ENCODE measurements at places on chromosomes 16 and 17. TPM values are rescaled to one million over a fixed set of nuclear protein-coding genes. Genes with fewer than 3 reads are reported as not detected.
A peak's percentile ranks its signal among the peaks of the same experiment; 100 is the strongest.

CACNA1H gene
- polyA plus RNA-seq: 2.1 TPM

CACNG3 gene
- polyA plus RNA-seq: not detected

GPR179 gene
- polyA plus RNA-seq: not detected

GCGR gene
- not detected for polyA plus RNA-seq

CCDC200 gene
- not detected for polyA plus RNA-seq

BOLA2B gene
- 17.5 TPM for polyA plus RNA-seq

LGALS9B gene
- polyA plus RNA-seq: not detected

CORO1A gene
- 4.2 TPM for polyA plus RNA-seq

MYLK3 gene
- polyA plus RNA-seq: 0.11 TPM

TEX19 gene
- 0.04 TPM for polyA plus RNA-seq

CACNG1 gene
- polyA plus RNA-seq: not detected

TBX2 gene
- 22.0 TPM for polyA plus RNA-seq

- DNase-seq: no peak
Measured at GRCh38 chr16:79970551-79971236, 370.2 kb upstream of the MAF start.

DNA sequence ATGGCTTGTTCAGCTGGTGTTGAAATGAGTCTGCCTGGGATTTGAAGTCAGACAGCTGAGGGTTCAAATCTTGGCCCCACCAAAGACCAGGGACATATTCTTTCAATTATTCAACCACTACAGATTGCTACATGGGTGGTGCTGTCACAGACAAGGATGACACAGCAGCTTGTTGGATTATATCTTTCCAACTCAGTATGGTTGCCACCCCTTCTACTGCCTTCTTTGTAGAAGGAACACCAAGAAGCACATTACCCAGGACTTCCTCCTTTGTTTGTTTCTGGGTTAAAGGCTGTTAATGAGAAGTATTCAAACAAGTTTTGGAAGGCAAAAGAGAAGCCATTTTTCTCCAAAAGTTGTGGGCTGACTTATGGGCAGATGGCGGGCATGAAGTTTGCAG, 78.6 kb downstream of the COPRS start:
- no peak for DNase-seq

DNA sequence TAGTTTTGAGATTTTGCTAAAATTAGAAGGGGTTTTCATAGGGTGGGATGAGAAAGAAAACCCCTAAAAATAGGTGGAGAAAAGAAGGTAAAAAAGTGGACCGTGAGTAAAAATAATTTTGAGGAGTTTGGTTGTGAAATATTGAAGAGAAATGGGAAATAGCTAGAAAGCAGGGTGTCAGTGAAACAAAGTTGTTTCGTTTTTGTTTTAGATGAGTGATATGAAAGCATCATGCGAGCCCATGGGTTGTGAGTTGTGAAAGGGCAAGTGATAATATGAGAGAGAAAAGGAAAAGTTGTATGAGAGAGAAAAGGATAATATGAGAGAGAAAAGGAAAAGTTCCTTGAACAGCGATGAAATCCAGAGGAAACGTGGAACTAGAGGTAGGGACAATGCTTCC, 7.3 kb upstream of the SMIM36 start:
- DNase-seq: no peak

DNA sequence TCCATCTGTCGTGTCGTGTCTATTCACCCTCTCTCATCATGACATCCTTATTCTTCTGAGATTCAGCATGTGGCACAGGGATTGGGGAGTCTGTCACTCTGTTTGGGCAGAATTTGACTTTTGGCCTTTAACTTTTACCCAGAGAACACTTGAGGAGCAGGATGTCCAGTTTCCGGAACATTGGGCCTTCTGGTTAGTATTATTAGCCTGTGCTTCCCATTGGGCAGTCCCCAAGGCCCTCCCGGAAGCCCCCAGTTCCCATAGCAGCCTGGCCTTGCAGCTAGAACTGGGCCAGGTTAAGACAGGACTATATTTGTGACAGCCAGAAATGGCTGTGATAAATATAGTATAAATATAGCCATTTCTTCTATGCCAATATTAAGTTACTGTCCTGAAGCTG, 9.6 kb downstream of the SCN4A start:
- DNase-seq: no peak

- no peak for DNase-seq
Measured at GRCh38 chr17:62625870-62626200, 1.6 kb upstream of the MRC2 start.

- DNase-seq: no peak
Measured at GRCh38 chr16:27273330-27273669, 4.7 kb upstream of the NSMCE1 start.

DNA sequence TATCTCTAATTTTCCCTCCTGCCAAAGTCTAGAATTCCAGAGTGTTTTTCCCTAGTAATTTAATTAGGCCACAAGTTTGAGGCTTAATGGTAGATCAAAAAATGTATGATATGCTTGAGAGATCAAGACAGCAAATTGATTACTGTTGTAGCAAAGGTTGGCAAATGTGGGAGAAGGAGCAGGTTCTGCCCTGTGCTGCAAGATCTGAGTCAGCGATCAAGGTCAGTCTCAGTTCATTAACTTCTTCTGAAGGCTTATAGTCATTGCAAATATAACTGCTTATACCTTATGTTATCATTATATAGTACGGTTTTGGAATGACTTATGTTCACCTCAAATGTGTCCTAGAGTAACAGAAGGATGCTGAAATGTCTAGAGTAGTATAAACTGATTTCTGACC, 231.1 kb upstream of the TBX2 start:
- no peak for DNase-seq

- no peak for DNase-seq
Measured at GRCh38 chr16:75282466-75283281, 31.2 kb upstream of the BCAR1 start.

DNA sequence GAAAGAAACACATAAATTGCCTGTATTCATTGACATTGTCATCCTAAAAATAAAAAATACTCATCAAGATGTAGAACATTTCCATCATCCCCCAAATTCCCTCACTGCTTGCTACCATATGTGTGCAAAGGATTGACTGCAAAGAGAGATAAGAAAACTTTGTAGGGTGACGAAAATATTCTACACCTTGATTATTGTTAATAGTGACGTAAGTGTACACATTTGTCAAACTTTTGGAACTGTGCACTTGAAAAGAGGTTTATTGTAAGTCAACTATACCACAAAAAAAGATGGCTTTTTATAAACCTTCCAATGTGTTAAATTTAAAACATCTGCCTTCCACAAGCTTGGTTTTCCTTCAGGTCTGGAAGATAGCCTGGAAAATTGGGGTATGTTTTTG, 359.5 kb downstream of the CDH8 start:
- no peak for DNase-seq

- DNase-seq: no peak
Measured at GRCh38 chr17:22669721-22670120, 977.4 kb downstream of the KCNJ18 start.

- no peak for DNase-seq
Measured at GRCh38 chr17:72590882-72591281, 470.1 kb downstream of the SOX9 start.

GRCh38 chr17:7249214-7249613, 2.3 kb downstream of the CTDNEP1 start:
- DNase-seq: no peak

GRCh38 chr16:71761097-71761496, 36.6 kb upstream of the PHLPP2 start:
- no peak for DNase-seq

GRCh38 chr16:54931120-54932014, 702 bp downstream of the IRX5 start:
- no peak for DNase-seq

DNA sequence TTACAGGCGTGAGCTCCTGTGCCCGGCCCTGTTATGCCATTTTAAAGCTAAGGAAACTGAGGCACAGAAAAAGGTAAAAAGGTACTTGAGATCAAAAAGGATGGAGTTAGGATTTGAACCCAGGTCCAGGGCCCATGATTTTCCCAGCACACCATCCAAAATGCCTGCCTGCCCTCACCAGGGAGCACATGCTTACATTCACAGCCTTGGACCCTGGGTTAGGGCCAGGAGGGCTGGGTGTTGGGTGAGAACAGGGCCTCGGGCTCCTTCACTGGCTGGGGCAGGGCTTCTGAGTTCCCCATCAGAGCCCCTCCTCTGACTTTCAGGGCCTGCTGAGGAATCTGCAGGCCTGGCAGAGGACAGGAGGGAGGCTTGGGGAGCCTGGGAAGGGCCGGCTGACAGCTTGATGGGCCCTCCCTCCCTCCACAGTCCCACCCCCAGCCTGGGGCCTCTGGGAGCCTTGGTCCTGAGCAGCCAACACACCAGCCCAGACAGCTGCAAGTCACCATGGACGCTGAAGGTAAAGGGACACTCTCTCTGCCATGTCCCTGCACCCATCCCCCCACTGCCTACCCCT, at the start of gene QPRT:
QPRT (plus strand) TSS at position 490 of the 577 bp plus-strand sequence; CDS start at position 508, 18 bp downstream.
- no peak for DNase-seq

DNA sequence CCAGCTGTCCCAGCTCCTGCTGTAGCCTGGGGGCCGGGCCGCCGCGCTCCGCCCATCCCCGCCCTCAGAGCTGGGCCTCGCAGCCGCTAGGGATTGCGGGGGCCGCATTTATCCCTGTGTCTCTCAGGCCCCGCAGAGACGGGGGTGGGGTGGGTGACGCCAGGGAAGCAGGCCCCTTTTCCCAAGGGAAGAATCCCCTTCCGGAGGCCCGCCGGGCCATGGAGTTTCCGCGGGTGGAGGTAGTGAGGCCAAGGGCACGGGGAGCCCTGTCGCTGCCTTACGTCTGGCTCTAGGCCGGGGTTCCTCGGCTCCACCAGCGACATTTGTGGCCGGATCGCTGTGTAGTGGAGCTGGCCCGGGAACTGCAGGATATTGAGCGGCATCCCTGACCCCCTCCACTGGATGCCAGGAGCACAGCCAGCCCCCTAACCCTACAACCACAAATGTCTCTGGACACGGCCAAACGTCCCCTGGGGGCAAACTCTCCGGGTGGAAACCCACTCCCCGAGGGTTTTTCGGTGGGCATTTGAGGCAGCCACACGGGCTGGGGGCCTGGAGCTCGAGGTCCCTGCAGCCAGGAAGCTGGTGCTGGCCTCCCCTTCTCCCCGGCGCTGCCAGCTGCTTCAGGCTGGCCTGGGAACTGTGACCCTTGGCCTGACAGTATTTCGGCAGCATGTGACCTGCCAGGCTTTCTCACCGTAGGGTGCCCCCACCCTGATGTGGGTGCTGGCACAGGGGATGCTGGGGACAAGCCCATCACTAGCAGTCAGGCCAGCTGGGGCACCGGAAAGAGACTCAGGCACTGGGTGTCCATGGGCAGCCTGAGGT, 12.0 kb upstream of the CD300A start:
- peak; percentile 4 for DNase-seq

- DNase-seq: no peak
Measured at GRCh38 chr17:34987232-34987631, 6.9 kb downstream of the LIG3 start.

DNA sequence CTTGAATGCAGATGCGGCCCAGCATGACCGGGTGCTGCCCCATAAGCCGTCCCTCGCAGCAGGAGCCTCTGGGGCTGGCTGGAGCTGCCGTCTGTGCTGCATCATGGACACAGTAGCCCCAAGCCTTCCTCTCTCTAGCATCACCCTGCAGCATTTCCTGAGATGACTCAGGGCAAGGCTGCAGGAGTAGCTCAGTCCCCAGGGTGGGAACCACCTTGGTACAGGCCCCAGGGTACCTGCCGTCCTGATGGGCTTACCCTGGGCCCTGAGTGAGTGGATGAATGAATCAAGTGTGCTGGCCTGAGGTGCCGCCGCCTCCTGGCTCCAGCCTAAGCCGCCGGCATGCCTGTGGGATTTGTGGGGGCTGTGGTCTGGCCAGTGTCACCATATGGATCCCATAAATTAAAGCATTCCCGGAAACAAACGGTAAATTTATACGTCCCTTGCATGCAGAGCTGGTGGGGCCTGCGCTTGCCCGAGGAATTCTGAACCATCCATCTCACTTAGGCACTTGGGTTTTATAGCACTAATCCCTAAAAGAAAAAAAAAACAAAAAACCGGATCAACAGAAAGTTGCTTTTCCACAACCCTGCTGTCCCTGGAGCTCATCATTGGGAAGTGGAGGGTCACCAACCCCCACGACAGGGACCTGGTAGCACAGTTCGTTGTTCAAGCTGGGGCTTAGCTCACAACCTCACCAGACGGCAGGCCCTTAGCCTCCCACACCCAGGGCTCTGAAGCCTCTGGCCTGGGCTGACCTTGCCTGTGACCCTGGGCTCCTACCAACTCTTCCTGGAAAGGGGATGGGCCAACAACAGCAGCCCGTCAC, 242.6 kb upstream of the CIBAR2 start:
- DNase-seq: peak; percentile 84

DNA sequence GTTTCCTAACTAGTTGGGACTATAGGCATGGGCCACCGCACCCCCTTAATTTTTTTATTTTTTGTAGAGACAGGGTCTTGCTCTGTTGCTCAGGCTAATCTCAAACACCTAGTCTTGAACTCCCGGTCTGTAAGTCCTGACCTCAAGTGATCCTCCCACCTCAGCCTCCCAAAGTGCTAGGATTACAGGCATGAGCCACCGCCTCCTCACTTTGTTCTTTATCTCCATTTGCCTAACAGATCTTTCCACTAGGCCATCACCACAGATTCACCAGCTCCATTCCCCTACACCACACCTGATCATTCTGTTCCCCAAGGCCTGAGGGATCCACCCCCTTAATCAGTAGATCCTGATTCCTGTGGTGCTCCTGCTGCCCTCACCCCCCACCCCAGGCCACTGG, 7.6 kb upstream of the ZNF629 start:
- DNase-seq: no peak

DNA sequence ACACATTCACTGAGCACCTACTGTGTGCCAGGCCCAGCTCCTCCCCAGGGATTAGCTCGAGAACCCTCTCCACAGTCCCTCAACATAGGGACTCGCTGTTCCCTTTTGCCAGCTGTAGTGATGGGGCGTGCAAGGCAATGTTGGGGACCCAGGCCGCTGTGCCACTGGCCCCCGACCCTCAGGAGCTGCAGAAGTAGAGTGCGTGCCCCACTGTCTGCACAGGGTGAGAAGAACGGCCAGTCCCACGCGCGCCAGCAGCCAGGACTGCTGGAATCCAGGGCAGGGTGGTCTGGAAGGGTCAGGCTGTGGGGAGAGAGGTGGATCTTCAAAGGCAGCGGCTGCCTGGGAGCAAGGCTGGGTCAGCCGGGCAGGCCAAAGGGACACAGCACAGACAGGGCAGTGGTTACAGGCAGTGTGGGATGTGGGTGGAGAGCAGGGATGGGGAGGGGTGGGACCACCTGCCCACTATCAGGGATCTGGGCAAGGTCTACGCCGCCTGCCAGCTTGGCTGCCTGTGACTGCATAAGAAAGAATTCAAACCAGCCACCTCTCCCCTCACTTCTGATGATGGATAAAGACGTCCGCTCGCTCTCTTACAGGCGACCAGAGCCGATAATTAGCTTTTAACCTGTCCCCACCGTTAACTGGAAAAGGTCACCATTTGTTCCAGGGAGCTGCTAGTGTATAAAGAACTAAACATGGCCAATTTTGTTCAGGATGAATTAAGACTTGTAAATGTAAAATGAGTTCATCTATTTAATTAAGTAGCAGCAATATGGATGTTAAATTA, 86.7 kb upstream of the GSE1 start:
- no peak for DNase-seq

Data from AG04450 (cell line).